ENCODE measurements at places on chromosomes 6 and 20.

DNA sequence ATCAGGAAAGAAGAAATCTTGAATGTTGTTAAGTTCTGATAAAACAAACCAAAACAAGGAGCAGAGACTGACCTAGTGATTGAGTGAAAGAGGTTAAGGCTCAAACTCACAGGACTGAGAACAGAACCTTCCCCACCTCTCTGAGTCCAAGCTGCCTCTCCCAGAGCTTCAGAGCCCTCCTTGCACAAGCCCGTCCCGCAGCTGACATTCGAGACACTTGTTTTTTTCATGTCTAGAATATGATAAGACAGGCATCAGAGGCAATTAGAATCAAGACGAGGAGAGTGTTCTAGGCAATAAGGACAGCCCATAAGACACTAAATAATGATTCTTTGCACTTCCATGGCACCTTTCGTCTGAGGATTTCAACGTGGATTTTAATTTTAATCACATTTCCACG is 140.6 kb downstream of the PXDC1 start:
- no peak for DNase-seq

DNA sequence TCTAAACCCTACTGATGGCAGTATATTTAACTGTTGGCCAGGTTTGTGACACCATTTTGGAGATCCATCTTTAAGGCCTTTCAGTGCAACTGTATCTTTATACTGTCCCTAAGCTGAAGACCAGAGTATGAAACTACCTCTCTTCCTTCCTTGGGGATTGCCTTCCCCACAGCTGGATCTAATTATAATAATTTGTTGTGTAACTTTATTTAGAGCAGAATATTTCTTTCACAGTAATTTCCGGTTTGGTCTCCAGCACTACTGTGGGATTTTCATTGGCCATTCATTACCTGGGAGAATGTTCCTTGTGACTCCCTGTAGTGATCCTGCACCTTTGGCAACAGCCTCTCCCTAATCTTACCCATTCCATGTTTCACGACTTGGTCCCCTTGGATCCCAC is 75.2 kb downstream of the AKAP7 start:
- DNase-seq: peak; percentile 41

DNA sequence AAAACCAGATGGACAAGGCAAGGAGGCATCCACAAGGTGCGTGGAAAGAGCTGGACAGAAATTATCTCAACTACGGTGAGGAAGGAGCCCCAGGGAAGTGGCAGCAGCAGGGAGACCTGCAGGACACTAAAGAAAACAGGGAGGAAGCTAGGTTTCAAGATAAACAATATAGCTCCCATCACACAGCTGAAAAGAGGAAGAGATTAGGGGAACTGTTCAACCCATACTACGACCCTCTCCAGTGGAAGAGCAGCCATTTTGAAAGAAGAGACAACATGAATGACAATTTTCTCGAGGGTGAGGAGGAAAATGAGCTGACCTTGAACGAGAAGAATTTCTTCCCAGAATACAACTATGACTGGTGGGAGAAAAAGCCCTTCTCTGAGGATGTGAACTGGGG is 26.8 kb downstream of the TRMT6 start:
- no peak for DNase-seq

DNA sequence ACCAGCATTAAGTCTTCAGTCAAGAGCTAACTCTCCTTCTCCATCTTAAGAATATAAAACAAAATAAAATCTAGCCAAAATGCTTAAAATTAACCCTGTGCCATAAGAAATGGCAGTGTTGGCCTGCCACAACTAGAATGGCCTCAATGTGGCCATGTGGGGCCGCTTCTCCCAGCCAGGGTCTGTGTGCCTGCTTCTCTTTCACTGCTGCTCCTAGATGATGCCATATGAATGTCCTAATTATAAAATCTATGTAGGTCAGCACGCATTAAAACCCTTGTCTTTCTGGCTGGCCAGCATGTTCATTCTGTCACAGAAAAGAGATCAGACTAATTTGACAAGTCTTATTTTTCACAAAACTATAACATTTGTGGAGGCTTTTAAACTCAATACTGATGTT is 102.6 kb downstream of the C6orf118 start:
- no peak for DNase-seq

DNA sequence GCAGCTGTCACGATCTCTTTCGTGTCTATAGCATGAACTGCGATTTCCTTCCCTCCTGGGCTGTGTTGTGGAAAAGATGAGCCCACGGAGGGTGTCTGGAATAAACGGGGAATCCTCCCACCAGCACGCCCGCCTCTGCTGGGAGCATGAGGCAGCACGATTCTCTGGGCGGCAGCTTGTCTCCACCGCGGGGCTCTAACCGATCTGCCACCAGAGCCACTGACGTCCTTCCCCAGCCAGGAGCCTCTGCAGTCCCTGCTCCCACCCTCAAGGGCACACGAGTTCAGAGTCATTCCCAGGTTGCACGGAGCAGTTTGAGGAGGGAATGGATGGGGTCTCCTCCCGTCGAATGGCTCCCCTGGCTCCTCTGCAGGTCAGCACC is 197.6 kb downstream of the DLL1 start:
- DNase-seq: no peak
